ENCODE measurements at places on chromosomes 4 and X.

DNA sequence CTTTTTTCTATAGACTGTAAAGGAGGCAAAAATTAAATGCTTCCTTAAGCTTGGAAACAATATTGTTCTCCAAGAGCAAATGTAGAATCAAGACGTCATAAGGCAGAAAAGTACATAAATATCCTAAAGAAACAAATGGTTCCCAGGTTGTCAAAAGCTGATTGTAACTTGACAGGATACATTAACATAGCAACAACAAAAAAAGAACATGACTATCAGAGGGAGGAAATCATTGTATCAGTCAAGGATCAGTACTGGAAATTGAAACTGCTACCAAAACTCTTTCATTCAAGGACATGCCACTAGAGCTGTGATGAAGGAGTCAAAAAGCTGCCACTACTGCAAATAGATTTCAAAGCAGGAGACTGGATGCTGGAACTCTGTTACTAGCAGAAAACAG lies 168.3 kb downstream of the BTC start:
- DNase-seq, result no peak

DNA sequence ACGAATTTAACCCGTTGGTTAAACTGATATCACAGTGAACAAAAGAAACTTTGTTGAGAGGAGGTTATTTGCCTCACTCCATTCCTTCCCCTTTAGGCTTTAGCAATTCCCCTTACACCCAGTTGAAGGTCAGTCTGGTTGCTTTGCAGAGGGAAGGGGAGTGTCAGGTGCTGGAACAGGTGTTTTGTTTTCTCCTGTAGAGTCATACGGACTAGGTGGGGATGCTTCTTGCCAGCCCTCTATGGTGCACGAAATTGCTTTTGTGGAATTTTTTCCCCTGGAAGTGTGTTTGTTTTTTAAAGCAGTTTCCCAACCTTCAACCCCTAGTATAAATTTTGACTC lies 33.1 kb downstream of the DLG3 start:
- DNase-seq, result no peak

- DNase-seq, result no peak
Observed at GRCh38 chrX:45351478-45351877, 150.8 kb upstream of the DIPK2B start.

DNA sequence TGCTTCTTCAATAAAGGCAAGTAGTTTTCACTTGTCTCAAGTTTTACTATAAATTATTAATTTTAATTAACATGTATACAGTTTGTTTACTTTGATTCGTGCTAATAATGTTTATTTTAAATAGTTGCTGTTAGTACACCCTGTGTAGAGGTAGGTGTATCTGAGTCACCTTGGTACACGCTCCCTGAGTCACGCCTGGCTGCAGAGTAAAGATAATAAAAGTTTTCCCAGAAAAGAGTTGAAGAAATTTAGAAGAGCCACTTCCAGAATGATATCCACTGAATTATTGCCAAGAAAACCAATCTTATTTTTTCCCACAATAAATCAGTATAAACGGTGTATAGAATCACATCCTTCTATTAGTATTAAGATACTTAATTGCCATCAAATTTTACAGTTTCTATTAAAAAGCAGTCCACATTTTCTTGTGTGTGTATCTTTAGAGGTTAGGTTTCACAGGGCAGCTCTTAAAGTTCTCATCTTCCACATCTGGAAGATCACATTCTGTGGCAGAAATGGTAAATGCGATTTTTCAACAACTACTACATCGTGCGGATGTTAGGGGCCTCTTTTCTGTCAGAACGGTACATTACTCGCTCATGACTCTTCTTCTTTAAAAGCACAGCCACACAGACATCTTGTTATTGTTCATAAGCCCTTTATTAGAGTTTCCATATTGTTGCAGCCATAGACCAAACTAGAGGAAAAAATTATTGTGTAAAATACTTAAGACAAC lies 55.4 kb downstream of the HADH start:
- no peak for DNase-seq

DNA sequence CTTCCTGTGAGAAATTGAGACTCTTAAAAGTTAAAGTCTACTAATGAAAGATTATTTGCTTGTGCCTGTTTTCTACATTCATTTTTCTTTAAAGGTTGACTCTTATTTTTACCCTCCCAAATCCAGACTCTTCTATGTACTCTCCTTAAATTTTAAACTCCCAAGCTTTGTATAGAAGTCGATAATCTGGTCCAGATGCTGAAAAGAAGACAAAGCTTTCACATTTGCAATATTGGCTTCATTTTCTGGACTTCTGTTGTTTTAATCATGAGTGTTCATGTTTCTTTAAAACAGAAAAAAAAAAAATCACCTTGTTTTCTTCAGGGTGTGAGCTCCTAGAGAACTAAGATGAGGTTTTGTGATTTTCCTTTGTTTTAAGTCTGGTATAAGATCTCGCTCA lies 53.2 kb upstream of the TBC1D14 start:
- DNase-seq, result no peak

DNA sequence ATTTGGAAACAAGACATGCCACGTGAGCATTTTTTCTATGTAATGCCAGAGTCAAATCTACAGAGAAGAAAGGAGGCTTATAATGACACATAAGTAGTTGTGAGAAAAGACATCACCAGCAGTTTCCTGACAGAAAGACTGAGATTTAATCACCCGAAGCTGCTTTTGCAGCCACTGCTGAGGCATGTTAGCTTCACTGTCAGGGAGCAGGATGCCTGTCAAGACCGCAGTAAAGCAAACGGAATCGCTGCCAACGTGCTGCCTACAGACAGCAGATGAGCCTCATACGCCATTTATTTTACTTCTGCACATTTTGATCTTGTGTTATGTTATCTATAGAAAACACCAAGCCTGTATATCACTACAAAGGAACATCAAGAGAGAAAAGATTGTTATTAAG lies 68.7 kb upstream of the NDST3 start:
- DNase-seq, result no peak

DNA sequence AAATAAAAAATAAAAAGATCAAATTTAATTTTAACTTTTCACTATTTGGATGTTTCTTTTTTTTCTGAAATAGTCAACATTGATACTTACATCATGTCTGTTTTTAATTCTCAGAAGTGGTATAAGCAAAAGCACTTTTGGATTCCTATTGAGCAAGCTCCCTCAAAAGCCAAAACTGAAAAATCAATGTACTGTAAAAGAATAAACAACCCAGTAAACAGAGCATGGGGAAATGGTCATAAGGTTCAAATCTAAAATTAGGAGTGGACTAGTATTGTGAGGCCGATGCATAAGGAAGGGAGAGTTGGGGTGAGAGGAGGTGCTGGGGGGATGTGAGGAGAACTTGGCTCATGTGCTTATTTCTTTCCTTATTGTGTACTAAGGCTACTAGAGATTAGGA lies 37.9 kb downstream of the NUDT6 start:
- no peak for DNase-seq

DNA sequence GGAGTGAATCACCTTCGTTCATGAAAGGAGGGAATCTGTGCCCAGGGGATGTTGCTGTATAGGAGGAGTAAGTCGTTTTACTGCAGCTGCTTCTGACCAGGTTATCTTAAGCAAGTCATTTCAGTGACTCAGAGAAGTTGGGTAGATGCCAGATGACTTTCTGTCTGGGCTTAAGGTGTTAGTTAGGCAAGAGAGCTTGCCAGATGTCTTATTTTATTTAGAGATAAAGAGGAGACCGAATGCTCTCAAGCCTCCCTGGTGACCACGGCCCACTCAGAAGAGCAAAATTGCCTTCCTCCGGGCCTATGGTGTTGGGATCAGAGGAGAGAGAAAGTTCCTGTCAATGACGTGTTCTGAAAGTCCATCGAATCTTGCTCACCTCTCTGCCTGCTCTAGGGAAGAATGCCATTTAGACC lies 16.3 kb upstream of the ZNF827 start:
- DNase-seq, result no peak

DNA sequence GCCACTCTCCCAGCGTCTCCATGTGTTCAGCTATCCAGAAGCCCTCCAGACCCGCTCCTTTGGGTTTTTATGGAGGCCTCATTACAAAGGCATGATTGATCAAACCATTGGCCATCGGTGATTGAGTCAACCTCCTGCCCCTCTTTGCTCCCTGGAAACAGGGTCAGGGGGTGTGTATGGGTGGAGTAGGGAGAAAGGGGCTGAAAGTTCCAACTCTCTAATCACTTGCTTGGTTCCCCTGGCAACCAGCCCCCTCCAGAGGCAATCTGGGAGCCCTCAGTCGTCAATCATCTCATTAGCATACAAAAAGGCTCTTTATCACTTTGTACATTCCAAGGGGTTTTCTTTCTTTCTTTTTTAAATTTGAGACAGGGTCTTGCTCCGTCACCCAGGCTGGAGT lies 2.3 kb downstream of the TRIM2 start:
- DNase-seq, result no peak

GRCh38 chr4:90159193-90159592 lies 32.0 kb downstream of the CCSER1 start:
- no peak for DNase-seq

GRCh38 chr4:5993876-5994811 lies 24.1 kb downstream of the C4orf50 start:
- DNase-seq, result no peak

DNA sequence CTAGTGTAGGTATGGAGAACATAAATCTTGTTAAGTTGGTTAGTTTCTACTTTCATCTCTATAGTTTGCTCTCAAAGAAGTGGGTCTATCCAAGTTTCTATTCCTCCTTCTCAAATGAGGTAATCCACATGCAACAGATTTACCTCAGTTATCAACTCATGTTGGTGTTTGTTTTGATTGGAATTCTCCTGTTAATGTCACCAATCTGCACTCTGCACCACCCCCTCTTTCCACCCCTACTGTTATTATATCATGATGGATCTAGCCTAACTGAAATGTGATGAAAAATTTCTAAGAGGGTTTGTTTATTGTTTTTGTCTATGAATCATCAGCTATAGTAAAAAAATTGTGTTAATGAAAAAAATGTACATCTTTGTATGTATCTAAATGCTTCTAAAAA lies 66.1 kb downstream of the AGTR2 start:
- DNase-seq, result no peak

DNA sequence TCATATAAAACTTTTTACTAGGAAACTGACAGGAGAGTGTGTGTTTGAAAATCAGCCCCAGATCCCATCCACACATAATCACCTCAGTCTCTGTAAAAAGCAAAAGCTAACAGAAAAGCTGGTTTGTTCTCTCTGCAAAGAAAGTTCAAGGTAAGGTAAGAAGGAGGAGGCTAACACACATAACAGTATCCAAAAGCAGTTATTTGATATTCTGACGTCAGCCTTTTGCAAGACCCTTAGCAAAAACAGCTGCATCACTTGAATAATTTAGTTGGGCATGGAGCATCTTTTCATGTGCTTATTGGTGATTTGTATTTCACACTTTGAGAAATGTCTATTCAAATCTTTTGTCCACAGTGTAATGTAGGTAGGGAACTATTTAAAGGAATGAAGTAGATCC lies 5.5 kb downstream of the TCEAL9 start:
- DNase-seq, result no peak

DNA sequence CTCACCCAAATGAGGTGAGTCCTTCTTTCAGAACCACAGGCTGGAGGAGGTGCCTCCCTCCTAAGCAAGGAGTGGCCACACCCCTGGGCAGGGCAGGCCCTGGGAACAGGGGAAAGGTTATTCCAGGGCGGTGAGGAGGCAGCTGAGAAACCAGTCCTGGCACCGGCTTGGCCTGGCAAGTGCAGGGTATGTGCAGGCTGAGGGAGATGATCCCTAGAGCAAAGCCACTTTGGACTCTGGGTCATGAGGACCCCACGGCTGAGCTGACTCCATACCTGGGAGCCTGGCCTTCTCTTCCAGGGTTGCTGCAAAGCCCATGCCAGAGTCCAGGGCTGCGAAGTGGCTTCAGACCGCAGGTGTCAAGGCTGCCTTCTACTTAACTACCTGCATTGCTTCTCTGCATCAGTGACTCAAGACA lies 49.5 kb upstream of the HELT start:
- DNase-seq, result no peak

DNA sequence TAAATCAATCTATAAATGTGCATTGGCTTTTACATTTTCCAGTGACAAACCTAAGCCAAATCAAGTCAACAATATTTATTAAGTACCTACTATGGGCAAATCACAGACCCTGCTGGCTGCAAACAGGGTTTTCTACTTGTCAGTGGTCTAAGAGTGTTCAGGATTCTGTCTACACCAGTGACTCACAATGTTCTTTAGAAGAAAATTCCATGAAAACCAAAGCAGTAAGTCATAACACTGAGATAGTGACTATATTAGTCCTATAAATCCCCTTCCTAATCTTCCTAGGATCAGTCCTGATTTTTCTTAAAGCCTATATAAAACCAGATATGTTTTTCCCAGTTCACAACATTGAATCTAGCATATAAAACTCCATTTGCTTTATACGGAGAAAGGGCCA lies 69.7 kb downstream of the PPP3CA start:
- DNase-seq, result no peak

- no peak for DNase-seq
Observed at GRCh38 chr4:19657856-19658255, 593.8 kb upstream of the SLIT2 start.

GRCh38 chr4:124717101-124717500 lies 4.6 kb upstream of the ANKRD50 start:
- no peak for DNase-seq

DNA sequence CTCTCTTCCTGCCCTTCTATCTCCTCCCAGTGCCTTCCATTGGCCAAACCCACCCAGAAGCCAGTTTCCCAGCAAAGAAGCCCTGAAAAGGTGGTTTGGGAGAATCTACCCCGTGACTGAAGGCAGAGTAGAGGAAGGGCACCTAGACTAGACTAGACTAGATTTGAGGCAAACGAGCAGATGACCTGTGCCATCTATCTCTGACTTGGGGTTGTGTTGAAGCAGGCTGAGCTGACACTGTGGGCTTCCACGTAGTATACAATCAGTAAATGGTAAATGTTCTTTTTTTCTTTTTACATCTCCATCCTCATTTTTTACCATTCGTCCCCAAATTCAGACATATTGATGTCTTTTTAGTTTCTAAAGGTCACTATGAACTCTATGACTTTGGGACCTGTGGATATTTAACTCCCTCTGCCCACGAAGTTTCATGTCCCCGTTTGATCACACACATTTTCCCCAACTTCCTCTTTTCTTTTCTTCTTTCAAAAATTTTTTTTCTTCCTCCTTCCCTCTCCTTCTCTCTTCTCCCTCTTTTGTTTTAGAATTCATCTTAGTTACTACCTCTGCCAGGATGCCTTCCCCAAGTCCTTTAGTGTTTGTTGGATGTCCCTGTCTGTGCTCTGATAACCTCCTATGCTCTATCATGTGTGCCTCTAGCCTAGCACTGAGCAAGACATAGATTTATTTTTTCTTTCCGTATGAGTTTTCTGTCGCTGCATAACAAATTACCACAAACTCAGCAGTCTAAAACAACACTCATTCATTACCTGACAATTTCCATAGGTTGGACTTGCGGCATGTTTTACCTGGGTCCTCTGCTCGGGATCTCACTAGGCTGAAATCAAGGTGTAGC lies 6.2 kb upstream of the AFF1 start:
- no peak for DNase-seq

Data from stimulated activated CD8-positive, alpha-beta memory T cell treated with anti-CD3 and anti-CD28 coated beads, Interleukin-4, amount 100 ng/mL, for 4 hours (primary cell).